Cortex of kidney (tissue), 1 donor: ENCODE measurements at places on chromosomes 3 and 15.

- DNase-seq = no peak
Observed at GRCh38 chr3:190101320-190102011, 19.2 kb downstream of the P3H2 start.

GRCh38 chr3:44920081-44920480, 45.7 kb downstream of the TGM4 start:
- DNase-seq = no peak

DNA sequence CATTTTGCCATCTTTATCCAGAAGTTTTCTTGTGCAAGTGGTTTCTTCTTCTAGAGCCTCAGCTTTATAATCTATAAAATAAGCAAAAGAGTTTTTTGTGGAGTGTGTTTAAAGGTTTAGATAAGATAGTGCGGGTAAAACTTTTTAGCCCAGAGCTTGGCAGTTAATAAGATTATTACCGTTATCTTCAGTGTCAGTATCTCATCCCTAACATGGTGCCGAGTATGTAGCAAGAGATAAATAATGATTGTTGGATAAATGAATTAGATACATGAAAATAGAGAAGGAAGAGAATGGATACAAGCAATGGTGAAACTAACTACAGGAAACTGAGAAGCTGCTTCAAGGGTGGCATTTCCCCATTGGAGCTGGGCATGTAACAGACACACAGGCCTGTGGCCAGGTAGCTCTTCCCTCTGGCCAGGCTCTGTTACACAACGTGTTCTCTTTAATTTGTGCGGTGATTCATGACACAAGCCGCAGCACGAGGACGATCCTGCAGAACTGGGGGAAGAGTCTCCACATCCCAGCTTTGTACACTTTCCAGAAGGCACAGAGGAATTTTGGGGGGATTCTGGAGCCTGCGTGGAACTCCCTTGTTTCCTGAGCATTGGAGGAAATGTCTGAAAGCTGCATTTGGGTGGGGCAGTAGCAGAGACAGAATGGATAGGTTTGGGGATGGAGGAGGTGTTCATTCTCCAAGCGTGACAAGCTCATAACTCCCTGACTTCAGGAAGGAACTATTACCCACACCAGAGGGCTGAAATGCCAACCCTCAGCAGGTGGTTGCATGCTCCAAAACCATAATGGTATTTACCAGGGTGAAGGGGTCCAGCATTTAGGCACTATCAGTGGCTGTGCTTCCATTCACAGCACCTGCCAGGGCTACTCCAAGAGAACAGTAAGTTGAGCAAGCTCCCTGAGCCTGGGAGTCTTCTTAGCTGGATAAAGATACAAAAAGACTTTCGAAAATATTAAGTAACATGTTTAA, 14.2 kb upstream of the ST6GAL1 start:
- DNase-seq = no peak

DNA sequence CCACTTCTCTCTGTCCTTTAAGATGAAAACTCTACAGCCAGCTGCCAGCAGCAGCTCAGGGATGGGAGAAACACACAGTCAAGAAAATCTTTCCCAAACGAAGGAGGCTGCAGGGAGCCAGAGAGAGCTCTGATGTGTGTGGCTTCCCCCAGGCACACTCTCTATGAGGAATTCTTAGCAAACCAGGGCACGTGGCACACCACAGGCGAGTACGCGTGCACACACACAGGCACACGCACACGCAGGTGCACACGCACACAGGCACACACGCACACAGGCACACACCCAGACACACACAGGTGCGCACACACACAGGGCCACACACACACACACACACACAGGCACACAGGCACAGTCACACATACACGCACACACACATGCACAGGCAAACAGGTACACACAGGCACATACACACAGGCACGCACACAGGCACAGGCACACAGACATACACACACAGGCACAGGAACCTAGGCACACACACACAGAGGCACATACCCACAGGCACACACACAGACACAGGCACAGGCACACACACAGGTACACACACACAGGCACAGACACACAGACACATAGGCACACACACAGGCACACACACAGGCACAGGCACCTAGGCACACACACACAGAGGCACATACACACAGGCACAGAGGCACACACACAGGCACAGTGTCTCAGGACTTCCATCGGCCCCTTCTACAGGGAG, 91.5 kb upstream of the ATP2B2 start:
- DNase-seq = no peak

DNA sequence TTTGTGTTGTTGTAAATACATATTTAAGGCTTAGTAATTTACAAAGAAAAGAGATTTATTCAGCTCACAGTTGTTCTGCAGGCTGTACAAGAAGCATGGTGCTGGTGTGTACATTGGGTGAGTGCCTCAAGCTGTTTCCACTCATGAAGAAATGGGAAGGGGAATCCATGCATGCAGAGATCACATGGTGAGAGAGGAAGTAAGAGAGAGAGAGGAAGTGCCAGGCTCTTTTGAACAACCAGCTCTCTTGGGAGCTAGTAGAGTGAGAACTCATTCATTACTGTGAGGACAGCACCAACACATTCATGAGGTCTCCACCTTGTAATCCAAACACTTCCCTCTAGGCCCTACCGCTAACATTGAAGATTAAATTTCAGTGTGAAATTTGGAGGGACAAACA, 909.2 kb downstream of the NSUN3 start:
- DNase-seq = no peak
